ENCODE measurements at places on chromosomes 4 and X. TPM values are rescaled to one million over a fixed set of nuclear protein-coding genes. Genes with fewer than 3 reads are reported as not detected.

The KIF4A gene
- total RNA-seq = 6.3 TPM

The ZNF711 gene
- 1.6 TPM for total RNA-seq

The RTL3 gene
- 0.94 TPM for total RNA-seq

The ADGRG2 gene
- 0.53 TPM for total RNA-seq

The SMPX gene
- total RNA-seq = not detected

The SLC10A4 gene
- not detected for total RNA-seq

DNA sequence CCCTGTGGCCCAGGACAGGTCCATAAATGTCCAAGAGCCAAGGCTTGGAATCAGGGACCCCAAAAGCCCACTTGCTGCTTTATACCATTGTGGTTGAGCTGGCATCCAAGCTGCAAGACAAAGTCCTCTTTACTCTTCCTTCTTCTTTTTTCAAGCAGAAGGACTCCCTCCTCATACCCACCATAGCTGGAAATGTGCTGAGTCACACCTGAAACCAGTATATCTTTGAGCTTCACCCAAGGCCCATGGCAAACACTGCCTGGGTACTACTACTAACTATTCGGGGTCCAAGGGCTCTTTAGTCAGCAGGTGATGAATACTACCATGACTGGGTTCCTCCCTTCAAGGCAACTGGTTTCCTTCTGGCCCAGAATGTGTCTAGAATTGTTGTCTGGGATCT lies 37.3 kb upstream of the NMU start:
- no peak for DNase-seq

DNA sequence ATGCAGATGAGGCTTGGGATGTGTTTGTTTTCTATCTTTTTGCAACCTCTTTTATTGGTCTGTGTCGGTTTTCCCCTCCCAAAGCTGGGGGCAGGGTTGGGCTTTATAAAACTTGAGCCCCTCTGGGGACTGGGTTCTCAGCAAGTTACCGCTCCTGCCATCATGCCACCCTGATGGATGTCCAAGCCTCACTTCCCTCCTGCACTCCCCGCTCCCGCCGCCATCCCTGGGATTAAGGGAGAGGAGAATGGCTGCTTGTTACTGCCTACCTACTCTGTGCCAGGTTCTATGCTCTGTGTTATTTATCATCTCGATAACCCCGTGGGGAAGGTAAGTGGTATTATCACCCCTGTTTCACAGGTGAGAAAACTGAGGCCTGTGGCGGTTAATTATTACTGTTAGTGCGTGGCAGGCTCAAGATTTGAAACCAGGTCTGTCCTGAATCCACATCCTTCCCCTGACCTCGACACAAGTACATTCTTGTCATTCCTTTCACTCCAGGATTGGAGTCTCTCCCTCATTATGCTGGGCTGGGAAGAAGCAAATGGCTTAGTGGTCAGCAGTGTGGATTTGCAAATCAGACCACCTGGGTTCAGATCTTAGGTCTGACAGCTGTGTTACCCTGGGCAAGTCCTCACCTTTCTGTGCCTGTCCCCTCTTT lies 4.5 kb downstream of the UBA1 start:
- DNase-seq = no peak

- DNase-seq = no peak
Measured at GRCh38 chr4:158930639-158930972, 161.8 kb downstream of the FNIP2 start.

DNA sequence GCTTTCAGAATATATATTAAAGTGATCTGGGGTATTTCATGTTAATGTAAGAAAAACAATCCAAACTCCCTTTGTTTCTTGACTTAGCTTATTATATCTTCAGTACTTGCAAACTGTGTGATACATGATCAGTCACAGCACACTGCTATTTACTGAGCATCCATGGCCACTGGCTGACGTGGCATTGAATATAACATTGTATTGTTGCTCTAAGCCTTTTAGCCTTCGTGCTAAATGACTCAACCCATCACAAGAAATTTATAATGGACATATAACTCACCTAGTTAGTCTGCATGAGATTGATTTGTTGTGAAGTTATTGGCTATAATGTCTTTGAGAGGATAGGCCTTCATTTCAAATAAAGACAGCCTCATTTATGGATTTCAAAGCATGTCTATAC lies 642.6 kb downstream of the IL1RAPL1 start:
- no peak for DNase-seq

DNA sequence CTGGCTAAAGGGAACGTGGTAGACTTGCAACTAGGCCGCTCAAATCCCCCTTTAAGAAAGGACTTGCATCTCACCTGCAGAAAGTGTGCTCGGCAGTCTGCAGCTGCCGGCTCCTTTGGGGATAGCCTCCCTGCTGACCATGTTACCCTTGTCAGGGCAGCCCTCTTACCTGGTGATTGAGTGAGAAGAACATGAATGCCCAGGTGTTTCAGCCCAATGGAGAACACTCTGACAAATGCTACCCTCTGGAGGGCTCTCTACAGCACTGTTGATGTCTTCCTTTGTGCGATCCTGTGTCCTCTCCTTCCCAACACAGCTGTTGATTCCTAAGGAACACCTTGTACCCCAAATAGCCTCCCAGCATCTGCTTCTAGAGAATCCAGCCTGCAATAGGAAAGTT lies 178.7 kb upstream of the LDB2 start:
- DNase-seq = no peak

DNA sequence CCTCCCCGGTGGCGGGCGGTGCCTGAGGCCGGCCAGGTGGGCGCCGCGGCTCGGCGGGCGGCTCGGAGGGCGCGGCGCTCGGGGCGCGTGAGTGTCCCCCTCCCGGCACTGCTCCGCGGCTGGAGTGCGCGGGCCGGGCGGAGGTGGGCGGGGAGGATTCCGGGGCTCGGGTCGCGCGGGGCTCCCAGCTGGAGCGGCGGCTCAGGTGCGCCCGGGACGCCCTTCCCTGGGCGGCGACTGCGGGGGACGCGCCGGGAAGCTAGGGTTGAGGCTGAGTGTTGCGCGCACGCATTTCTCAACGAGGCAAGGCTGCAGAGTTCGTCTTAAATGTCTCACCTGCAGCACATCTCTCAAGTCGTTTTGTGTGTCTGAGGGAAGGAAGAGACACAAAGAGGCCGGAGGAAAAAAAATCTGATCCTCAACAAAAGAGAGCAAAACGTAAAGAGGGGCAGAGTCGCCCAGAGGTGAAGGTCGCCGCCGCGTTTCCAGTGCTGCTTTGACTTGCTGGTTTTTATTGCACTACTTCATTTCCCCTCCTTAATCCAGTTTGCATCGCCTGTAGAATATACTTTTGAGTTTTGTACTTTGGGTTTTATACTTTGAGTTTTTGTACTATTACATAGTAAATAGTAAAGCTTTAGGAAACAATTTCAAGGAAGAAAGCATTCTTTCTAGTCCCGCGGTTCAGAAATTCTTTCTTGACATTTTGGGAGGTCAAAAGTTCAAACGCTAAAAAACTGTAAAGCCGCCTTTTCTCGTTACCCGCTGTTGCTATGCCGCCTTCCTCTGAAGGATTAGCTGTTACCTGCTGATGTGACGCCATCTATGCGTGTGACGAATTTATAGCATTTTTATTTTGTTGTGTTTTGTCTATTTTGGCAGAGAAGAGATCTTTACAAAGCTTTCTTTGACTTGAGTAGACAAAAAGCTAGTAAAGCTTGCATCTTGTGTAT lies 106.5 kb upstream of the STOX2 start:
- no peak for DNase-seq

DNA sequence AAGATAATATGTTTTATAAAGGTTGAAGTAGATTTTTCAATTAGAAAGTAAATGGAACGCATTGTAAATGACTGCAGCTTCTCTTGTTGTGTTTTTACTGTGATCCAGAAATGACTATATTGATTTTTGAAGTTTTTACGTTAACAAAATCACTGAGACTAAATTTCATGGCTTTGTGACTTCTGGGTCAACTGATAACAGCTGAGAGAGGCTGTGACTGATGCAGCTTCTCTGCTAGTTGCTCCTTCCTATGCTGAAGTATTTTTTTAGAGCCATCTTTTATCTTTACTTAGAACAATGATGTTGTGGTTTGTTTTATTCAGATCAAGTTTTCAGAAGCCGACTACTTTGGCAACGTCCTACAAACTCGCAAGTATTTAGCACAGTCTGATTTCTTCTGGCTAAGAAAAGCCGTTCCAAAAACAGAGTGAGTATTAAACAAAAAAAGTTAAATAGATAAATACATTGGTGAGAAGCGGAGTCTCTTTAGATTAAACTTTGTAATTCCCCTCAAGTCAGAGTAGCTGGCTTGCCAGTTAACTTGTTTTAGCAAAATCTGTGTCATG lies 94.7 kb upstream of the CBLL2 start:
- no peak for DNase-seq

- no peak for DNase-seq
Measured at GRCh38 chr4:140691369-140691768, 64.8 kb downstream of the TBC1D9 start.

DNA sequence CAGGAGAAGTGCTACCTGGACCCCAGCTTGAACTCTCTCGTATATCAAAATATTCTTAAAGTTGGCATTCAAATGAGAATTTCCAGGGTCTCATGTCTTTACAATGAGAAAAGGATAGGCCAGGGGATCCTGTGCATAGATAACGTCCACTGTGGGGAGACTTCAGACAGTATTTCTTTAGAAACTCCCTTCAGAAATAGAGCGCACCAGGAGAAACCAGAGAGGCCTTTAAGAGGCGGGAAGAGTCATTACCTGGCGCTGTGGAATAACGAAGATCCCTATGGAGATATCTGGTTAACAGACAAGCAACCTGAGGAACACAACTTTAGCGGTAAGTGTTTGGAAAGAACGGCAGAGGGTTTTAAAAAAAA lies 600 bp downstream of the RADX start:
- DNase-seq = no peak

DNA sequence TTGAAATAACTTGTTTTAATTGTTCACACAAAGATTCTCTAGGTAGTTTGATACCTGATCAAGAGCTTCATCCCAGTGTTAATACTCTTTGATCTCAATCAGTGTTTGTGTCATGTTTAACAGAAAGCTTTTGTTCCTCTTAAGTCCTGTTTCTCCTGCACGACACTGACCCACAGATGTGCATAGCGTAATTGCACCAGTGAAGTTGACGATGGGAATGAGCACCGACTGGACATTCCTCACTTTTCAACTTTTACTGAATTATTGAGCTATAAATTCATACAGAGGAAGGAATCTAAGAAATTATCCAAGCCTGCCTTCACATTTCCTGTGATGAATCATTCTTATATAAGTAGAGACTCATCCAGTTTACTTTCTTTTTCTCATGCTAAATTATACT lies 878.7 kb upstream of the TENM3 start:
- DNase-seq = no peak

DNA sequence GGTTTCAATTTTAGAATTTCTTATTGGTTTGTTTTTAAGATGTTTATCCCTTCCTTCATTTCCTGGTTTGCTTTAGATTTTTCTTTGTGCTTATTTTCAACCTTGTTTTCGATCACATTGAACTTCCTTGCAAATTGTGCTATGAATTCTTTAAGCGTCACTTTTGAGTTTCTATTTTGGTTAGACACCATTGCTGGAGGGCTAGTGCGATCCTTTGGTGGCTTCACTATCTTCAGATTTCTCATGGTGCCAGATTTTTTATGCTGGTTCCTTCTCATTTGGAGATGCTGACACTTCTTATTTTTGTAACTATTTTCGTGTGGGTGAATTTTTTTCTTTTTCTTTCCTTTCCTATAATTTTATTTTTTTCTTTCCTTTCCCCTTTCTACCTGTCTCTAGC lies 227.2 kb upstream of the HDX start:
- no peak for DNase-seq

DNA sequence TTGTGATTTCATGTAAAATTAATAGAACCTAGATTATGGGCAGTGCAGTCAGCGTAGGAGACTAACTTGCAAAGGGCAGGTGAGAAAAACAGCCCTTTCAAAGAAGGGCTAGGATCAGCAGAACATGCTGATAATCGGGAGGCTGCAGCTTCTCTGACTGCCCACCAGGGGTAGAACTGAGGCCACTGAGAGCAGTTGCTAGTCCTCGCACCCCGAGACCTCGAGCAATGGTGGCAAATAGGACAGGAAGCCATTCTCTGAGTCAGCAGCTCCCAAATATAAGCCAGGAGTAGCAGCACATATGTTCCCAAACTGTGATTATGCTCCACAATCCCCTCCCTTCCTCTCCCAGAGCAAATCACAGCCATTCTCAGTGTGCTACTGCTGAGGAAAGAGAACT lies 186.5 kb downstream of the MSL3 start:
- DNase-seq = no peak

GRCh38 chrX:5155301-5155700 lies 1073.4 kb downstream of the NLGN4X start:
- DNase-seq = no peak

GRCh38 chrX:135977611-135978010 lies 3.8 kb upstream of the MMGT1 start:
- no peak for DNase-seq

GRCh38 chr4:108049406-108049805 lies 59.7 kb downstream of the HADH start:
- no peak for DNase-seq

- no peak for DNase-seq
Measured at GRCh38 chr4:62460329-62460728, 1260.2 kb downstream of the ADGRL3 start.

DNA sequence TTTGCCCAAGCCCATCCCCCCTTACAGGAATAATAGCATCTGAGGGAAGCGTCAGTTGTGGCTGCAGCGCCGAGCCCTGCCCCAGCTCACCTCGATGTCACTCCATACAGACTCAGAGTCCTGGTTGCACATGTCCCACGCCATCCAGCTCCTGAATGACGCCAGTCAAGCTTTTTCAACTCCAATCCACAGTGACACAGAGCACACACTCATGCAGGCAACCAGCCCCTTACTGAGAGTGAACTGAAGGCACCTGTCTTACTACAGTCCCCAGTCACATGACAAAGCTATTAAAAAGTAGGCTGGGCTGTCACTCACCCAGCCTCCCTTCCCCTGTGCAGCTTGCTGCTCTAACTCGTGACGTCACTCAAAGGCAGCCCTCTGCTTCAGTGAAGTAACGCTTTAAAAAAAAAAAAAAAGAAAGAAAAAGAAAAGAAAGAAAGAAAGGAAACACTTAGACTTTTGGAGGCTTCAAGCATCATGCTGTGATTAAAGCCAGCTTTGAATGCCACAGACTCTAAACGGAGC lies at the start of gene PPARGC1A:
Gene PPARGC1A (minus strand): TSS at position 234 of the 528 bp plus-strand sequence. CDS start 90 bp downstream, at position 144.
- no peak for DNase-seq

DNA sequence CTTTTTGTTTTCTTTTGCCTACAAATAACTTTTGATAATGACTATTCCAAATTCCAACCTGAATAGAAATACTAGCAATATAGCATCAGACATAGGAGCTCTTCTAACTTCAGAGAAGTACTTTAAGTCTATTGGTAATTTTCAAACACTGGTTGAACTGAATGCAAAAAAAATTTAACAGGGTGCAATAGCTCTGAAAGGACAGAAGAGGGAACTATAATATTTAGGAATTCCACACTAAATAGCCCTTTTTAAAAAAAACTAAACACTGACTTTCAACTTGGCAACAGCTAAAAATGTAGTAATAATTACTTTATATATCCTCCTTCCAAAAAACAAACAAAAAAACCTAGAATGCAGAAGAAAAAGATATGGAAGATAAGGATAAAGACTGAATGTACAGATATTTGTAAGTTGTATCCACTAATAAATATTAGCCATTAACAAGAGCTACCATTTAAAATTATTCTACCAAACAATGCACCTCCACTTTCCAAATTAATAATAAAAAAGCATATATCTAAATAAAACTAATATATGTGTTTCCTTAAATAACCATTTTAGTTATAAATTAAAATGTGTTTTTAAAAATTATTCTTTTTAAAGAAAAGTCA lies 81.4 kb downstream of the FBXW7 start:
- no peak for DNase-seq
